ENCODE measurements at places on chromosomes 2 and 18. TPM values are rescaled to one million over a fixed set of nuclear protein-coding genes. Genes with fewer than 3 reads are reported as not detected.

Gene ITGA6
- total RNA-seq: 177 TPM

Gene CD8A
- total RNA-seq: not detected

Gene CNGA3
- total RNA-seq: not detected

Gene SULT1C4
- total RNA-seq: 7.0 TPM

DNA sequence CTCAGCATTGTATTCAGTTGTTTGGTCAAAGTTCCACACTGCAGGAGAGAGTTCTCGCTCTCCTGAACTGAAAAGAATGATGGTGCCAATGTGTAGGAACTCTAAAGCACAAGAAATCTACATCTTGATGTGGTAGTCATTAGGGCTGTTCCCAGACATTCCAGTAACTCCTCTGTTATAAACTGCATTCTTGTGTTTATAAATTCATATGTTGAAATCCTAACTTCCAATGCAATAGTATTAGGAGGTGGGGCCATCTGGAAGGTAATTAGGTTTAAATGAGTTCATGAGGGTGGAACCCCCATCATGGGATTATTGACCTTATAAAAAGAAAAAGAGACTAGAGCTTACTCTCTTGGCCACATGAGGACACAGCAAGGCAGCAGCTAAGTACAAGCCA lies 239.6 kb downstream of the CDH20 start:
- DNase-seq: no peak

DNA sequence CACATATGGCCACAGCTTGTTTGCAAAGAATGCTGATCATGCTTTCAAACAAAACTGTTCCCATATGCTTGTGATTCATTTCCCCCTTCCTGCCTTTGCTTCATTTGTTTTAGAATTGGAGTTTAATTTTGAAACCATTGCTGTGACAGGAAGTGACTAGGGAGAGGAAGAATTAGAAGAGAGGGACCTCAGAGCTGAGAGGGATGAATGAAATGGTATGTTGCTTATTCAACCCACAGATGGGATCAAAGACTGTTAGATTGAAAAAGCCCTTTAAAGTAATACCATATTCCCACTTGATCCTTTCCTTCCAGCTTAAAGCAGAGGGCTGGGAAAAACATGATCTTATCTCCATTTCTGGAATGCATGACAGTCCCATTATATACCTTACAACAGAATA lies 106.2 kb upstream of the RNF152 start:
- DNase-seq: peak; percentile 76

- no peak for DNase-seq
These were observed 1.0 kb downstream of the ZCCHC2 start for GRCh38 chr18:62523631-62524439.

- no peak for DNase-seq
These were observed 69.1 kb downstream of the CWC22 start for GRCh38 chr2:179938026-179938425.

DNA sequence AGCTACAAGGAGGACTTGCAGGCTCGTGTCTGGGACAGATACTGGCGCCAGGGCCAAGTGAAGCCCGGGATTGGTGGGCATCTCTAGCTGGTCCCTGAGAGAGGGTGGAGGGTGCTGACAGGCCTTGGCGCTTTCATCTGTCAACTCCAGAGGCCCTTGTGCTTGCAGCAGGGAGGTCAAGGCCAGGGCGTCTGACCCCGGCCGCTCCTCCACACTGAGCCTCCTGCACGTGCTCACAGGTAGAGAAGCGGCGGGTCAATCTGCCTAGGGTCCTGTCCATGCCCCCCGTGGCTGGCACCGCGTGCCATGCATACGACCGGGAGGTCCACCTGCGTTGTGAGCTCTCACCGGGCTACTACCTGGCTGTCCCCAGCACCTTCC lies 9.5 kb downstream of the CAPN10 start:
- DNase-seq: no peak

DNA sequence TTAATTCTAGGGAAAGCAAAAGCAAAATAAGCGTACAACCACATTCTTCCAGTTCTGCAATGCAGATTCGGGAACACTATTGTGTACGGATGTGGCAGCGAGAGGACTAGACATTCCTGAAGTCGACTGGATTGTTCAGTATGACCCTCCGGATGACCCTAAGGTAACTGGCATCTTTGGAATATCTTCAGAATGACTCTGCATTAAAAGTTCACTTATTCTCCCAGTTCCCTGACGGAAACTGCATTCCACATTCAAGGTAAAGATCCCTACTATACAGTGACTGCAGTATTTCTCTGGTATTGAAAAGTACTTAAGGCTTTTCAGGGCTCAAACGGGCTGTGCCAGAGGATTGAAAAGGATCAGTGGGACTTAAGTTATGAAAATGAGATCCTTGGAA lies 10.9 kb downstream of the DDX18 start:
- DNase-seq: no peak

- no peak for DNase-seq
These were observed 3.7 kb downstream of the IL1RL2 start for GRCh38 chr2:102190430-102191107.

Data from pulmonary artery endothelial cell (primary cell).